Activated naive CD4-positive, alpha-beta T cell treated with anti-CD3 and anti-CD28 coated beads for 36 hours (primary cell): ENCODE measurements at places on chromosomes 13 and 19. TPM values are rescaled to one million over a fixed set of nuclear protein-coding genes. Genes with fewer than 3 reads are reported as not detected.

Gene KCTD4
- not detected for total RNA-seq

Gene ZNF230
- total RNA-seq = 3.3 TPM

Gene DMAC2
- 53.8 TPM for total RNA-seq

Gene RAB3A
- 3.8 TPM for total RNA-seq

Gene ACP5
- total RNA-seq = 8.8 TPM

Gene IFNL1
- total RNA-seq = 0.91 TPM

Gene APOC1
- total RNA-seq = 1.3 TPM
